ENCODE measurements at places on chromosomes 12 and 14. TPM values are rescaled to one million over a fixed set of nuclear protein-coding genes. Genes with fewer than 3 reads are reported as not detected.

SRRM4 gene
- total RNA-seq, result not detected

MANSC4 gene
- not detected for total RNA-seq

ASCL1 gene
- not detected for total RNA-seq

NRXN3 gene
- 1.3 TPM for total RNA-seq

AKAP3 gene
- total RNA-seq, result 0.11 TPM

CCDC175 gene
- total RNA-seq, result not detected

KRT73 gene
- total RNA-seq, result not detected

CHURC1 gene
- 75.4 TPM for total RNA-seq

HEBP1 gene
- total RNA-seq, result 51.0 TPM

RPL10L gene
- total RNA-seq, result not detected

DAO gene
- not detected for total RNA-seq

NFE2 gene
- total RNA-seq, result not detected

SYCP3 gene
- total RNA-seq, result 0.08 TPM

FOXG1 gene
- total RNA-seq, result 0.25 TPM

WSCD2 gene
- total RNA-seq, result not detected

CCDC85C gene
- 42.1 TPM for total RNA-seq

PTCSC3 gene
- total RNA-seq, result not detected

BCL2L14 gene
- total RNA-seq, result not detected

CYP46A1 gene
- total RNA-seq, result 0.11 TPM

ST8SIA1 gene
- total RNA-seq, result 0.09 TPM

ACTR10 gene
- total RNA-seq, result 42.3 TPM

P2RX2 gene
- not detected for total RNA-seq

ATXN3 gene
- total RNA-seq, result 22.3 TPM

LUM gene
- total RNA-seq, result 0.29 TPM

LRCOL1 gene
- total RNA-seq, result not detected
